ENCODE measurements at places on chromosomes 5 and 9.

DNA sequence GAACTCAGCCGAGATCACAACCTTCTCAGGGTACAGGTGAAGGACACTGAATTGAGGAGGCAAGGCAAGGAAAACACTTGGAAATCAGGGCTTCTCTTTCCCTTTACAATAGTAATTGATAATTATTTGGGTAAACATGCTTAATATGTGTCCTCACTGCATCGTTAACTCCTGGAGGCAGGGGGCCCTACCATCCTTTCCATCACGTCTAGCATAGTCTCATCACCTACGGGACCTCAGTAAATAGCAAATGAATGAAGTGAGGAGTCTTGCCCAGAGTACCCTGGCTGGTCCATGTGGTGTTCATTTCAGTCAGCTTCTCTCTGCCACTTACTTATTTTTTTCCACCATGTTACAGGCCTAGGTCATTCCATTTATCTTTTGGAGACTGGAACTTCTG is 2.3 kb downstream of the F2RL1 start:
- DNase-seq: no peak

GRCh38 chr5:144583541-144584449 is 413.1 kb downstream of the KCTD16 start:
- DNase-seq: no peak

DNA sequence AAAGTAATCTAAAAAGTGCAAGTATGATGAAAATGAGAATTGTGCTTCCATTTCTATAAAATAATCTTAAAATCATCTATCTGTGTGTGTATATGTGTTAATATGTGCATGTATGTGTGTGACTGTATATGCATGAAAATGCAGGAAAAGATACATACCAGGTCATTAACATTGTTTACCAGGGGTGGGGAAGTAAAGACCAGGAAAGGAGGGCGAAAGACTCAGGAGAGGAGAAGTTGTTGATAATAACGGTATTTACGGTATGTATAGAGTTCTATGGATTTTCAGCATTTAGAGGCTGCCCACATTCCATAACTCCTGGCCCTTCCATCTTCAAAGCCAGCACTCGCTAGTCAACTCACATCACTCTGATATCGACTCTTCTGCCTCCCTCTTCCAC is 111.0 kb upstream of the SPDL1 start:
- no peak for DNase-seq

GRCh38 chr5:83553000-83553486 is 81.5 kb downstream of the VCAN start:
- DNase-seq: no peak

- DNase-seq: peak; percentile 25
Observed at GRCh38 chr9:38309324-38310195, 82.9 kb upstream of the ALDH1B1 start.

DNA sequence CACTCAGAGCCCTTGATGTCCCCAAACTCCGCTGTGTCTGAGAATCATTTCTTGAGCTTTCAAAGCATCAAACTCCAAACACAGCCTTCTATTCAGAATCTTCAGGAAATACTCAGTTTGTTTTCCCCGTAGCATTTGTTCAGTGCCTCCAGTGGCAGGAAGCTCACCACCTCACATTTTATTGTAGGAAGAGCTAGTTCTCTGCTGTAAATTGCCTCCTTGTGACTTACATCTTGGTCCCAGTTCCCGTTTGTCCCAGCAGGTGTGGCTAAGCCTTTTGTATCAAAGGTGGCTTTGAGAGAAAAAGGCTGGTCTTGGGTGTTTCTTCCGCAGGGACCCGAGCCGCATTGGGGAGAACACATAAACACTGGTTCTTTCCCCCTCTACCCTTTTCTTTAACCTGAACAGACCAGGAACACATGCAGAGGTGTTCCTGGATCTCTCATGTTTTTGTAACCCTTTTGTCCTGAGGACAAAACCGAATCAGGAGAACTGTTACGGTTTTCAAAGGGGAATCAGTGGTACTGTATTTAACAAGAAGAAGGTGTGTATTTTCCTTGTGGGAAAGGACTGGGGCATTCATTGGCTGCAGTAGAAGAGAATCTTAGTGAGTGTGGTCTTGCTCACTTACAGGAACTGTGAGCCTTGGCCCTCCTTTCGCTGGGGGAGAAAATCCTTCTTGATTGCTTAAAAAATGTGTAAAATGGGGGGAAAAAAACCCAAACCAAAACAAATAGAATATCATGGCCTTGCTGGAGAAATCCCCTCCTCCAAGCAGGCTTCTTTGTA is 1.9 kb downstream of the OSMR start:
- DNase-seq: peak; percentile 58

GRCh38 chr9:137050570-137050969 is 3.3 kb downstream of the ENTPD2 start:
- DNase-seq: no peak

GRCh38 chr9:131260751-131261452 is 15.4 kb downstream of the FAM78A start:
- DNase-seq: no peak

- peak; percentile 31 for DNase-seq
Observed at GRCh38 chr9:136543830-136544547, 1.9 kb downstream of the NOTCH1 start.

DNA sequence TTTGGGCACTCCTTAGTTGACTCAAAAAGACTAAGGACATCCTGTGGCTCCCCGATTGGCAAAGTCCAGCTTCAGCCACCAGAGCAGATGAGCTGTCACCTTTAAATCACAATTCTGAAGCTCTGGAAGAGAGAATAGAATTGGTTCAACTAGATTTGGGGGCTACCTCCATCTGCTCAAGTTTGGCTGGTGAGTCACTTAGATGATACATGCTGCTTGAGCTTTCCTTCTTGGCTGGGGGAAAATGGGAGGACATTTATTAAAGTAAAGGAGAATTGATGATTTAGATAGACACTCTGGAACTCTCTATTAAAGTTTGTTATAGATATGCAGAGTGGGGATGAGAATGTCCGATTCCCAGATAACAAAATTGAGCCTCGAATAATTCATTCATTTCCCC is 30.0 kb upstream of the GRIA1 start:
- no peak for DNase-seq

GRCh38 chr5:145660897-145661640 is 174.1 kb downstream of the PRELID2 start:
- DNase-seq: no peak

DNA sequence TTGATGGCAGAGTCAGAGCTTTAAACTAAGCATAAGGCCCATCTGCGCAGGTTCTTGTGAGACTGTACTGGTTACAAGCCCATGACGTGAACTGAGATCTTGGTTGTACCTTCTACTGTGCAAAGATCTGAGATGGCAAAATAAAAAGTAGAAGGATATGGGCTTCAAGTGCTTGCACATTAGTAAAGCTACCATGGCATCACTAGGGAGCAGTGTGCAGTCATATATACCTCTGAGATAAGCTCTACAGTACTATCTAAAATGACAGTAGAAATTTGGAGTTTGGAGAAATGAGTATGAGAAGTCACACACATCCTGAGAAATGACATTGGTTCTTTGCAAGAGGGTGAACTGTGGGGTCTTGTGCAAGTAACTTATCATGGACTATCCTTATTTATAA is 408.2 kb upstream of the PRR16 start:
- DNase-seq: no peak

DNA sequence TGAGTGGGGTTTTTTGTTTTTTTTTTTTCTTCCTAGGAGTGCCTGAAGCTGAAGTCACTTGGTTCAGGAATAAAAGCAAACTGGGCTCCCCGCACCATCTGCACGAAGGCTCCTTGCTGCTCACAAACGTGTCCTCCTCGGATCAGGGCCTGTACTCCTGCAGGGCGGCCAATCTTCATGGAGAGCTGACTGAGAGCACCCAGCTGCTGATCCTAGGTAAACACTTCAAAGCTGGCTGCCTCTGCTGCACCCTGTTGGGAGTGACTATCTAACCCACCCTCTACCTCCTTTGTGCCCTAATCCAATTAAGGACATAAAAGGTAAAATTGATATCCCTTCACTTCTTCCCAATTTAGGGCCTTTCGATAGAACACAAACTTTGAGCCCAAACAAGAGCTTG is 206.8 kb downstream of the SAXO1 start:
- DNase-seq: no peak

DNA sequence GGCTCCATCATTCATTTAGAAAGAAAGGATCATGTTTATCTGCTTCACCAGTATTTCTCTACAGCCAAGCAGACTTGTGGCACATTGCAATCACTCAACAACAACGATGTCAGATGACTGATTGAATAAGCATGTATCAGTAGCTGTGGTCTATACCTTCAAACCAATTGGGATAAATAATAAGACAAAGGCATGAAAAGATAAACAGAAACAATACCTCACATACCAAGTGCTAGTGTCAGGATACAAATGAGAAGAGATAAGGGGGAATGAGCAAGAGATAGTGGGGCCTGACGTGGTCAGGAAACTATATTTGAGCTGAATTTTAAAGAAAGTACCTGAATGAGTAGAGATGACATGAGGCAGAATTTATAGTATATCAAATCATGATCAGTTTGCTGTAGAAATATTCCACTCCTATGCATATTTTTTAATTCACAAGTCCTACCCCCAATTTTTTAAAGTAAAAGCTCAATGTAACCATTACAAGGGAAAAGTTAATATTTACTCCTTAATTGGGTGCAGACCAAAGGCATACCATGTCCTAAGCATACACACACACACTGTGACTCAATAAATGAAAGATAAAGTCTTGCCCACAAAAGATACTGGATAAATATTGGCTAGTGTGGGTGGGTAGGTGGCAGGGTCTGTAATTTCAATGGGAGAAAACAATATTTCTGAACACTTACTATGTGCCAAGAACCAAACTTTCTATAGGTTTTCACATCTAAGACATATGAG is 284.5 kb downstream of the SPOCK1 start:
- DNase-seq: no peak

GRCh38 chr5:10590226-10590999 is 26.5 kb downstream of the ANKRD33B start:
- no peak for DNase-seq

DNA sequence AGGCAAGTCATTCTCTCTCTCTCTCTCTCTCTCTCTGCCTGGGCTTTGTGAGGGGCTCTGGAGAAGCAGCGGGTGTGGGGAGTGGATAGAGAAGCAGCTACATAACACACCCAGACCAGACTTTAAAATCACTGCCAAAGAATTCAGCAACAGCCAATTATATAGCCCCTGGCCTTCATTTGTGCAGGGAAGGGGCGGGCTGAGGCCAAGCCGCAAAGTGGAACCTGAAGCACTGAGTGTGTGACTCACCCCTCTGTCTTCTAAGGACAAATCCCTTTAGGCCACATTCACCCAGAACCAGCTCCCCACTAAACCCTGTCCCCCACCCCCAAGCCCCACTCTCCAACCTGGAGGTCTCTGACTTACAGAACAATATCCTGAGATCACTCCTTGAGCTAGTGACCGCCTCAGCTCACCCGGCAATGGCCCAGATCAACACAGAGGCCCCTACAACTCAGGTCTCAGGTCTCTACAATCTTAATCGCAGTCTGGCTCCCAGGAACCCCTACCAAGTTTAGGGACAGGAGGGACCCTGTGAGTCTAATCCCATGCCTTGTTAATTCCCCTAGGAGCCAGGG is 6.0 kb downstream of the B4GALT1 start:
- DNase-seq: peak; percentile 93

GRCh38 chr9:92648474-92648971 is 21.4 kb downstream of the IPPK start:
- no peak for DNase-seq

Data from urothelium cell line (cell line).